Pancreas (tissue), 10 donors: ENCODE measurements at places on chromosomes 1 and 21. TPM values are rescaled to one million over a fixed set of nuclear protein-coding genes. Genes with fewer than 3 reads are reported as not detected.

OR2T29 gene
- not detected for total RNA-seq

GRCh38 chr1:228429007-228429406 lies 12.3 kb upstream of the TRIM17 start:
- DNase-seq: no peak

- DNase-seq: no peak
These were observed 84.6 kb upstream of the TLR5 start for GRCh38 chr1:223227486-223228196.

GRCh38 chr1:66503841-66504470 lies 30.0 kb upstream of the SGIP1 start:
- DNase-seq: no peak

ST6GALNAC3 gene
- total RNA-seq: 0.65 TPM

DNA sequence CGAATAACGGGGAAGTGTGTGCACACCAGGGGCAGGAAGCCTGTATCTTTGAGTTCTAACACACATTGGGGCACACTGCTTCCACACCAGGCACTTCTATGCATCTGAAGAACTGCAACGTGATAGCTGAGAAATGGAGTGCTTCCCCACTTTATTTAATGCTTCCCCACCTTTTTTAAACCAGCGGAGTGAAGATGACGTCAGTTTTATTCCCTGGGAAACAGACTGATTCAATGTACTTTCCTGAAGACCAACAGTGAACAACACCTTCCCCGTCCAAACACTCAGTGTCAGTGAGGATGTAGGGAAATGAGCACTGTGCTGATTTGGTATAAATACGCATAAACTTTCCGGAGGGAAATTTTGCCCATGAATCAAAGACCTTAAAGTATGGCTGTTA lies 87.1 kb downstream of the PGBD5 start:
- DNase-seq: no peak

DNA sequence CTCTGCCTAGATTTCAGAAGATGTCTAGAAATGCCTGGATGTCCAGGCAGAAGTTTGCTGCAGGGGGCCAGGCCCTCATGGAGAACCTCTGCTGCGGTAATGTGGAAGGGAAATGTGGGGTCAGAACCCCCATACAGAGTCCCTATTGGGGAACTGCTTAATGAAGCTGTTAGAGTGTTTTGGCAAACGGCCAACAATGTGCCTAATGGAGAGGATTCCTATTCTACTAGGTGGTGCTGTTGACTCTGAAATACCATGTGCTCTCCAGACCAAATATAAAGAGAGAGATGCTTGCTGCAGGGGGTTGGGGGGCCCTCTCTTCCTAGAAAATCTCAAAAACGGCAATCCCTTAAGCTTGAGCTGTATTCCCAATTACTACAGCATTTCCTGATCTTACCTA lies 57.1 kb upstream of the DR1 start:
- DNase-seq: no peak

- no peak for DNase-seq
These were observed 47.1 kb upstream of the TLR5 start for GRCh38 chr1:223189903-223190724.

DNA sequence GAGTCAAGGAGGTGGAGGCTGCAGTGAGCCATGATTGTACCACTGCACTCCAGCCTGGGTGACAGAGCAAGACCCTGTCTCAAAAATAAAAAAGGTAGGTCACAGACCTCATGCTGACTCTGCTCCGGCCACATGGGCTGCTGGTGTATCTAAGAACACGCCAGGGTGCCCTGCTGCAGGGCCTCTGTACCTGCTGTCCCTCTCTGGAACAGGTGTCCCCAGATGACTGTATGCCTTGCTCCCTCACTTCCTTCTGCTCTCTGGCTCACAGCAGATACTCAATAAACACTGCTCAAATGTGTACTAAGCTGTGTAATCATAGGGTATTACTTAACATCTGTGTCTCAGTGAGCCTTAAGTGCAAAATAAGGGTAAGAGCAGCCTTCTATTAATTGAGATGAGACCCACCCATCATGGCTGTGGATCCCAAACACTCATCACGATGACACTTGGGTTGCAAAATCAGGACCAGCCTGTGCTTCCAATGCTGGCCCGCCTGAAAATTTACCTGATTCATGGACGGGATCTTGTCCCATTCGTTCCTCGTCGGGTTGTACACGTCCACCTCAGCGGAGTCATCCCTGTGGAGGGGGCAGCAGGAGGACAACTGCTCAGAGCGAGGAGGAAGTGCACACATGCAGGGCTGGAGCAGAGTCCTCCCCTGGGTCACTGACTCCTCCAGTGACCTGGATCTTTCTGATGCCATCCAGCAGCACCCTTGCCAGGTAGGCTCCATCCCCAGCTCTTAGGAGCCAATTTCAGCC lies 7.5 kb downstream of the KLHL21 start:
- no peak for DNase-seq

- DNase-seq: no peak
These were observed 19.7 kb downstream of the TOR3A start for GRCh38 chr1:179101566-179101965.

GRCh38 chr1:180571832-180572636 lies 13.3 kb downstream of the OVAAL start:
- DNase-seq: no peak
